SHP77 treated with DMSO at 0.1 percent for 48 hours (cell line): ENCODE measurements at places on chromosomes 12 and 14.

DNA sequence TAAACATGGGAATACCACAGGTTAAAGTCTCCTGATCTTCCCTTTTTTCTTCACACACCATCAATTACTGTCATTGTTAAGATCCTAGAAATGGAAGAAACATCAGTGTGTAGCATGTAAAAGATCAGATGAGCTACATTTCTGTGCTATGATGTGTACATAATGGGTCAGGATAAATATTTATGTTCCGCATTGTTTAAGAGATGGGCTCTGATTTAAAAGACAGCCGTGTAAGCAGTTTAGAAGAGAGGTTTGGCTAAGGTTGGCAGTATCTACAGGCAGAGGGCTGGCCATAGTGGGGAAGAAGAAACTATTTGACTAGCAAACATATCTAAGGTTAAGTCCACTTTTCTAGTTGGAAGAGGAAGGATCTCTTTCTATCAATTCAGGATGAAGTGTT is 49.4 kb downstream of the LRRC9 start:
- DNase-seq: no peak

GRCh38 chr12:131681257-131681620 is 29.7 kb upstream of the SFSWAP start:
- no peak for DNase-seq

- DNase-seq: no peak
These were observed at the start of gene ARHGDIB for GRCh38 chr12:14961466-14962152. ARHGDIB (minus strand) TSS chr12:14961601; CDS start chr12:14950712, 10,889 bp downstream.

DNA sequence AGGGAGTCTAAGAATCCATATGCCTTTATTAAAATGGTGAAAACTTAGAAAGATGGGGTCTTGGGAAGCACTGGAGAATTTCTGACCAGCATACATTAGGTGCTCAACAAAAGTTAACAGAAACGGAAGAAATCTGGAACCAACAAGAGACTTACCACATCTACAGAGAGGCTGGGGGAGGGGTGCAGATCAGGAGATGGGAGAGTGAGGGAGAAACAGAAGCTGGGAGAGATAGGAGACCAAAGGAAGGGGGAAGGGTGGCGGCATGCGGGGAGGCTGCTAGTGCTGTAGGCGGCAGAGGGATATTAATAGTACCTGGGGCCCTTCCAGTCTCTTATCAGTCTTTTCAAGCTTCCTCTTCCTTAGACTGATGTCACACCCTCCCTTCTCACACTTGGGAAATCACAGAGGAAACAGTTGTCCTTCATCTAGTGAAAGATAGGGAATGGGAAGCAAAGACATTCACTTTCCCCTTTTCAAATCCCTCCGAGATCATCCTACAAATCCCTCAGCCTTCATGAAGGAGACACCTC is 18.1 kb downstream of the ZBTB39 start:
- DNase-seq: no peak
